ENCODE measurements at places on chromosomes 1 and 21.

- no peak for DNase-seq
These were observed 15.4 kb upstream of the GPR37L1 start for GRCh38 chr1:202107321-202107761.

GRCh38 chr1:230194525-230194924 is 127.5 kb downstream of the GALNT2 start:
- DNase-seq, result no peak

- peak; percentile 16 for DNase-seq
These were observed 37.3 kb upstream of the IL10 start for GRCh38 chr1:206809504-206810084.

DNA sequence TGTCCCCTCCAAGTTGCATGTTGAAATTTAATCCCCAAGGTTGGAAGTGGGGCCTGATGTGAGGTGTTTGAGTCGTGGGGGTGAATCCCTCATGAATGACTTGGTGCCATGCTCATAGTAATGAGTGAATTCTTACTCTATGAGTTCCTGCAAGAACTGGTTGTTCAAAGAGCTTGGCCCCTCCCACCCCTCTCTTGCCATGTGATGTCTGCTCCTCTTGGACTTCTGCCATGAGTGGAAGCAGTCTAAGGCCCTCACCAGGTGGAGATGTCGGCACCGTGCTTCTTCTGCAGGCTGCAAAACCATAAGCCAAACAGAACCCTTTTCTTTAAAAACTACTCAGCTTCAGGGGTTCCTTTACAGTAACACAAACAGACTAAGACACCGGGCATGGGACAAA is 14.3 kb downstream of the G0S2 start:
- no peak for DNase-seq

DNA sequence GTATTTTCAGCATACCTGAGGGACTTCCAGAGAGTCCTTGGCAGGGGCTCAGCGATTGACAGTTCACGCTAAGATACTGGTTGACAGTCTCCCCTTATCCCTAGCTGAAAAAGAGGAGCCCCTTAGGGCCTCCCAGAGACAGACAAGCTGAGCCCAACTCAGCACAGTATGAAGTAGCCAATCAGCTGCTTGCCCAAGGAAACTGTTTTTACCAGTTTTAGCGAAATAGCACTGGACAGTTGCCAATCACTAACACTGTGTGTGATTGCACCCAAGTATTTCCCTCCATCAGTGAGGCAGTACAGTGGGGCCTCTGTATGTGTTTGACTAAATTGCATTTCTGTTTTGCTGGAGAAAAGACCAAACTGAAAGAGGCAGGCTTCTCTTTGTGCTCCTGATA is 27.0 kb downstream of the KHDRBS1 start:
- no peak for DNase-seq

DNA sequence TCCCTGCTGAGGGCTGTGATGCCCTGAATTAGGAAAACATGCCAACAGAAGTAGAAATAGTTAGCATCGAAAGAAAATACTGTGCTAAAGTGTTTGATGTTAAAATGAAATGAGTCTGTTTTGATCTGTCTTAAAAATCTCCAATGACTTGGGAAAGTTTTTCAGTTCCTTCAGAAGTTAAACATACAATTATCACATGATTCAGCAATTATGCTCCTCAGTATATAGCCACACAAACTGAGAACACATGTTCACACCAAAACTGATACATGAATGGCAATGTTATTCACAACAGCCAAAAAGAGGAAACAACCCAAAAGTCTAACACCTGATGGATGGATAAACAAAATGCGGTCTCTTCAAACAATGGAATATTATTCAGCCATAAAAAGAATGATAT is 130.6 kb downstream of the PTPN14 start:
- DNase-seq, result no peak

DNA sequence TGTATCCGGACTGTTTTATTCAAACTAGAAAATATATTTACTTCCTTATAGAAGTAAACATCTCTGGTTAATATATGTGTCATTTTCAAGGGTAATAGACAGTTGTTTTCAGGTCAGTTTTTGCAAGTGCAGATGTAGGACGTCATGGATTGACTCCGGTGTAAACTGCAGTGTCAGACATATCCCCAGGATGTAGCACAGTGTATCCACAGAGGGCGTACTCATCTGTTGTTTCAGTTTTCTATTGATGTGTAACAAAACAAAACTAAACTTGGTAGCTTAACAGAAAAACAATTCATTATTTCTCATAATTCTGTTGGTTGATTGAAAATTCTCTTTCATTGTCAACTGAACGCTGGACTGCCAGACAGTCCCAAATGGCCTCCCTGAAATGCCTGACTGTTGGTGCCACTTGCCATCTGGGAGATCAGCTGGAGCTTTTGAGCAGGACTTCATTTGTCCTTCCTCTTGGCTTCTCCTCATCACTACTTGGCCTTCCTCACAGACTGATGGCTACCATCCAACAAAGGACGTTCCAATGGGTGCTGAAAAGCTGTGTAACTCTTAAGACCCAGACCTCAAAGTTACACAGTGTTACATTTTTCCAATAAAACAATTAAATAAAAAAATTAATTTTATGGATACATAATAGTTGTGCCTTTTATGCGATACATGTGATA is 181.6 kb downstream of the NCAM2 start:
- no peak for DNase-seq

DNA sequence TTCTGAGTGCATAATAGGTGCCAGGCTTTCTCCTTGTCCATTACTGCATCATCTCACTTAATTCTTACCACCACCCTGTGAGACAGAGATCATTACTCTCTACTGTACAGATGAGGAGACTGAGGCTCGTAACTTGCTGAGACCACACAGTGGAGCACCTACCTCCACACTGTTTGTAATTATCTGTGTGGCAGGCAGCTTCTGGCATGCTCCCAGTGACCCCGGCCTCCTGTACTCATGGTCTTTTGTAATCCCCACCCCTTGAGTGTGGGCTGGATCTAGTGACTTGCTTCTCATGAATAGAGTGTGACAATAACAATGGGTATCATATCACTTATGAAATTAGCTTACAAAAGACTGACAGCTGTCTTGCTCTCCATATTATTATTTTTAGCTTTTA is 407.3 kb downstream of the MATN1 start:
- no peak for DNase-seq

- DNase-seq, result no peak
These were observed 163.0 kb upstream of the IGSF21 start for GRCh38 chr1:17944646-17945045.

- DNase-seq, result no peak
These were observed 32.1 kb upstream of the COL18A1 start for GRCh38 chr21:45372732-45373355.

- no peak for DNase-seq
These were observed 891.8 kb upstream of the NCAM2 start for GRCh38 chr21:20106368-20106767.

DNA sequence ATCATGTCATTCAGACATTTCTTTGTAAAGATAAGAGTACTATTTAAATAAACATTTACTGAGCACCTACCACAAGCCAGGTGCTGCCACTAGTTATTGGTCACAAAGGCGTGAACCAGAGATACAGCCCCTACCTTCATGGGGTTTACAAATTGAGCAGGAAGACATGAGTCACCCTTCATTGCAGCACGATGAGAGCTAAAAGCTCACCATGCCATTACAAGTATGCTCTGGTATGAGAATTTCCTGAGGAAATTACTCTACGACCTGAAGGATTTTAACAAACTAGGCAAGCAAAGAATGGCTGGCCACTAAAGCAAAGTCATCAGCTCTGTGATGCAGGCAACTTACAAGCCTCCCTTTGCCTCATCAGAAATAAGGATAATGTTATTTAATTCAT is 346.8 kb downstream of the BRINP2 start:
- DNase-seq, result no peak

- DNase-seq, result peak; percentile 42
These were observed 115.8 kb upstream of the ZRANB2 start for GRCh38 chr1:71196685-71197084.

DNA sequence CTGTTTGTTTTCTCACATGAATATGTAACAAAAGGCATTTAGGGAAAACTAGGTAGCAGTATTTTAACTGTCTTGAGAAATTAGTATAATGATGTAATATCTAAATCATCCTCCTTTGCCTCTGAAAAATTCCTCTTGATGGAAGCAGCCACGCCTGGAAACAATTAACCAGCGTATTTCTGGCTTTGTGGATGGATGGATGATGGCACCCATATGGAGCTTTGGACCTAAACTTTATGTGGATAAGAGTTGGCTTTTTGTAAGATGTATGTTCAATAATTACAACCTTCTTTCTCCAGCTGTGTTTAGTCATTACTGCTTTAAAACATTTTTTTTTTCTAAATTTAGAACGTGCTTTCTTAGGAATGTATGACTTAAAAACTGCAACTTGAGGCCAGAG is 12.7 kb downstream of the CDCA8 start:
- DNase-seq, result no peak

GRCh38 chr1:4253935-4254334 is 353.9 kb upstream of the C1orf174 start:
- peak; percentile 84 for DNase-seq

GRCh38 chr1:69256036-69256435 is 311.7 kb upstream of the LRRC7 start:
- DNase-seq, result no peak

DNA sequence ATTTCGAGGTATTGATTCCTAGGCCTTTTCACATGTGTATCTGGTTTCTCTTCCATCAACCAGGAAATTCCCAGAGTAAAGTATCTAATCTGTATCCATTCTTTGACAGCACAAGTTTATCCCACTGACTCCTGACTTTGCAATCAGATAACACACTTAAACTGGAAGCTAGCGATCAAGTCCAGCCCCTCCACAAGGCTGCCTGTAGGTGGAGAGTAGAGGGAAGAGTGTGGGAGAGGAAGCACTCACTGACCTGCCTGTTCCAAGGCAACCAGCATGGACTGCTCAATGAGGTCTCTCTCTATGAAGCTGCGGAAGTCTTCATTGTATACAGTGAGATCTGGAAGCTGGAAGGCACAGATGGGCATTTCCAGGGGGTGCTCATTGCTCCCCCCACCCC is 30.4 kb upstream of the MTMR11 start:
- no peak for DNase-seq

GRCh38 chr1:99207216-99207615 is 57.1 kb upstream of the PLPPR4 start:
- no peak for DNase-seq

- DNase-seq, result no peak
These were observed 133.3 kb downstream of the IGSF21 start for GRCh38 chr1:18240906-18241305.

DNA sequence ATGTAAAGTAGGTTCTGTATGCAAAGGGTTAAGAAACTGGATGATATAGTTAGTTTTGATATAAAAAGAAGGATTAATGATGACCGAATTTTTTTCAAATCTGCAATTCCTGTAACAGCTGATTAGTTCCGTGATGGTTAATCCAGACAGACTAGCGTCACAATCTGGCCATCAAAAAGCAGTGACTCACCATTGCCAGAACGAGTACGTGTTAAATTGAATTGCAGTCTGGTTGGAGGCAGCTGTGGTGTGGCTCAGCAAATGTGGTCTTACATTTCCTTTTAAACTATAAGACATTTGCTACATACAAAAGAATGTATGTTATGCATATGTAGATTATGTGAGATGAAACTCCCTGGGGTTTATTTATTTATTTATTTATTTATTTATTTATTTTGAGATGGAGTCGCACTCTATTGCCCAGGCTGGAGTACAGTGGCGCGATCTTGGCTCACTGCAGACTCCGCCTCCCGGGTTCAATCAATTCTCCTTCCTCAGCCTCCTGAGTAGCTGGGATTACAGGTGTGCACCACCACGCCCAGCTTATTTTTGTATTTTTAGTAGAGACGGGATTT is 139.8 kb downstream of the RYR2 start:
- DNase-seq, result peak; percentile 44

- DNase-seq, result no peak
These were observed 41.2 kb downstream of the CNST start for GRCh38 chr1:246607462-246607861.

DNA sequence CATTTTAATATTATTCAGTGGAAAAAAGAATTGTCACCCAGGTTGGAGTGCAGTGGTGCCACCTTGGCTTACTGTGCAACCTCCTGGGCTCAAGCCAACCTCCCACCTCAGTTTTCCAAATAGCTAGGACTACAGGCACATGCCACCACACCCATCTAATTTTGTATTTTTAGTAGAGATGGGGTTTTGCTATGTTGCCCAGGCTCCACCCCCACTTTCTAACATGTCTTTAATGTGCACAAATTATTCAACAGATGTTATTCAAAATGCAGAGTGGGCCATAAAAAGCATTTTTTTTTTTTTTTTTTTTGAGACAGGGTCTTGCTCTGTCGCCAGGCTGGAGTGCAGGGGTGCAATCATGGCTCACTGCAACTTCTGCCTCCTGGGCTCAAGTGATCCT is 17.3 kb downstream of the DDX59 start:
- DNase-seq, result no peak

DNA sequence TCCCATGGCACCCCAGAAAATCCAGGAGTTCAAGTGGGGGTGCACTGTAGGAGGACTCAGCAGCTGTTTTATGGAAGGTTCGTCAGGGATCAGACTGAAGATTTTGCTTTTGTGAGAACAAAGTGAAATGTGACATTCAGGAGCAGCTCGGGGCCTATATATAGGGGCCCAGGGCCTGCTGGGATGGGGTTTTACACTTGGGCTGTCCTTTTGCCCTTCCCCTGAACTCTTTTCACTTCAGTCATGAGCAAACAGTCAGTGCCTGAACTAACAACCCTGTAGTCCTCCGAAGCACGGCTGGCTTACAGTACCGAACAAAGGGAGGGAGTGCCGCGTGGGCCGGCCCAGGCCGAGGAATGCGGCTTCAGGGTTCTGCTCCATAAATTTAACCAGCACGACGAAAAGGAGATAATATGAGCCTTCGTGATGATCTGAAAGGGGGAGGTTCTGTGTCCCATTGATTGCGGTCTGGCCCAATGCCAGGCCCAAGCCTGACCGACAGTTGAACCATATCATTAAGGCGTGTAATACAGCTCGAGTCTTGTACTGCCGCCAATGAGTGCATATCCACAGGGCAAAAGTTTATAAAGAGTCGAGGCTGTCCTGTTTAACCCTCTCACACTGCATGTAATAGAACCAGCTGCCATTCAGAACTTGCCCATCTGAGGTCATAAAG is 139.9 kb downstream of the DHRS3 start:
- DNase-seq, result no peak

GRCh38 chr1:225655509-225656258 is 2.8 kb upstream of the ENAH start:
- DNase-seq, result peak; percentile 34

DNA sequence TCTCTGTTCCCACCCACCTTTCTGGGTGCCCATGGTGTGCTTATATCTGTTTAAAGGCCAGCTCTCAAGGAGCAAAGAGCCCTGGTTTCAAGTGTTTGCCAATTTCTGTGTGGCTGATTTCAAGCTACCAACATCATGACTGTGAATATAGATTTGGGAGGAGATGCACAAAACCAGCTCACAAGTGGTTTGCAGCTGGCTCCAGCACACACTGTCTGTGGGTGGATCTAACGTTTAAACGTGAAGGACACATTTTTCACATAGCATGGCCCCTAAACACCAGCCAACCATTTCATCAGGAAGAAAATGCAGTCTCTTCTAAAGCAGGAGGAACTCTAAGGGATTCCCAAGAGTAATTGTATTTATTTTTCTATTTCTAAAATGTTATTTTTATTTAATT is 65.2 kb downstream of the FCRL5 start:
- no peak for DNase-seq

GRCh38 chr1:199752688-199753027 is 274.9 kb upstream of the NR5A2 start:
- no peak for DNase-seq

GRCh38 chr1:2224170-2224584 is 3.9 kb upstream of the SKI start:
- no peak for DNase-seq

GRCh38 chr1:183070923-183071618 is 47.9 kb downstream of the LAMC1 start:
- DNase-seq, result no peak

- DNase-seq, result no peak
These were observed 39.0 kb downstream of the SNAP47 start for GRCh38 chr1:227774051-227774731.

All from NCI-H82 (cell line).